ENCODE measurements at places on chromosomes 2 and 18.

DNA sequence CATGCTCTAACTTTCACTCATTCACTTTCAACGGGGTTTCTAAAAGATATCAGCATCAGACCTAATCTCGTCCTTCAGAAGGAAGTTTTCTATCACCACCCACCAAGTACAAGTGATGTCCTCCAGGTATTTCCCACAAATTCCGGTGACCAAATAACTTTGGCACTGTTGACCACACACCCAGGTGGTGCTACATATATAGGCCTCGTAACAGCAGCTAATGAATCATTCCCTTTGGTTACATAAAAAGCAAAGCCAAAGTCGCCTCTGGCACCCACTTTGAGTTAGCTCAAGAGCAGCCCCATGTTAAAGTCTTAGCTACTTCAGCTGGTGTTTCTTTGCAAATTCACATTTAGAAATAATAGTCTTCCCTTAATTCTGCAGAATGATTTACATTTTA is 138.2 kb upstream of the OSR1 start:
- DNase-seq: no peak

DNA sequence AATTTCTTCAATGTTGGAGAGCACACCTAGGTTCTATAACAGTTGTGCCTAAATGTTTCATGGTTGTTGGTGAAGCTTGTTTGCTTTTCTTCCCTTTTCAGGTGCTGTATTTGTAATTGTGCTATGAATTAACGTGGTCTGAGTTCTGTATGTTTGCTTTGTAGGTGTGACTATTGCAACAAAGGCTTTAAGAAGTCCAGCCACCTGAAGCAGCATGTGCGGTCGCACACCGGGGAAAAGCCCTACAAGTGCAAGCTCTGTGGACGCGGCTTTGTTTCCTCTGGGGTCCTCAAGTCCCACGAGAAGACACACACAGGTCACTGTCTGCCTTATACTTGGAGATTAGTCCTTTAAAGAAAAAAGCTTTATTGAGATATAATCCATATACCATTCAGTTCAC is 91.2 kb downstream of the ZNF236 start:
- no peak for DNase-seq

DNA sequence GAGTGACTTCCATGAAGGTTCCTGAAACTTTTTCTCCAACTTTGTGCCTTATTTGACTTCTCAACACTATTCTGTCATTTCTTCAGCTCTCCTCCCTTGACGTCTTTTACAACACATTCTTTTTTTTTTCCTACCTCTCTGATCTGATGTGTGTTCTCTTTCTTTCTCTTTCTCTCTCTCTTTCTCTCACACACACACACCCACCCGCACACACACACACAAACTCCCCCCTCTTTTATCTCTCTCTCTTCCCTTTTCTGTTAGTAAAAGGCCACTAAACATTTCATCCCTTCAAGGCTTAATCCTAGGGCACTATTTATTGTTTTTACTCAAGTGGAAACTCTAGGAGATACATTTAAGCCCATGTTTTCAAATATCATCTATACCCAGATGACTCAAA is 107.8 kb upstream of the CNTNAP5 start:
- no peak for DNase-seq

- DNase-seq: no peak
These were observed 31.7 kb upstream of the ASAP2 start for GRCh38 chr2:9174771-9175437.

DNA sequence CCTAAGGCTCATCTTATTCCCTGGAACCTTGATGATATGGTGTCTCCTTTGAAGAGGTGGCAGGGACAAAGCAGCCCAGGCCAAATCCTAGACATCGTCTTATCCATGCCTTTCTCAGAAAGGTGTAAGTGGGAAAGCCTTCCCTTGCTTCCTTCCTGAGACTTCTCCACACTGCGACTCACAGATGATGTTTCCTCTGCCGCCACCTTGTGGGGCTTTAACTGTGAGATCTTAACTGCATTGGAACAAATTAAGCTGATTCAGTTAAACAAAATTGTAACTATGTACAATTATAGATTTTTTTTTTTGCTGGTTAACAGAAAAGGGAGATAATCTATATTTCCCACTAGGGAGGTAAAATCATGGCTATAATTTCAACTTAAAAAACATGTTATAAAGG is 10.0 kb upstream of the GCA start:
- no peak for DNase-seq

- DNase-seq: no peak
These were observed 1390.4 kb downstream of the SUCLG1 start for GRCh38 chr2:83068714-83069113.

GRCh38 chr2:26469092-26469710 is 8.7 kb downstream of the OTOF start:
- peak; percentile 75 for DNase-seq

DNA sequence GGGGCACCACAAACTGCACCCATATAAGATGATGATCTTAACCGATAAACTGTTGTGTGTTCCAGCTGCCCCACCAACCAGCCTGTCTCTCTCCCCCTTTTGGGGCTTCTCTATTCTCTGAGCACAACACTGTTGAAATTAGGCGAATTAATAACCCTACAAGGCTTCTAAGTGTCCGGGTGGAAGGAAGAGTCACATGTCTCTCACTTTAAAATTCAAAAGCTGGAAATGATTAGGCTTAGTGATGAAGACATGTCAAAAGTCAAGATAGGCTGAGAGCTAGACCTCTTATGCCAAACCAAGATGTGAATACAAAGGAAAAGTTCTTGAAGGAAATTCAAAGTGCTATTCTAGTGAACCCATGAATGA is 782.1 kb downstream of the MBD2 start:
- DNase-seq: no peak

DNA sequence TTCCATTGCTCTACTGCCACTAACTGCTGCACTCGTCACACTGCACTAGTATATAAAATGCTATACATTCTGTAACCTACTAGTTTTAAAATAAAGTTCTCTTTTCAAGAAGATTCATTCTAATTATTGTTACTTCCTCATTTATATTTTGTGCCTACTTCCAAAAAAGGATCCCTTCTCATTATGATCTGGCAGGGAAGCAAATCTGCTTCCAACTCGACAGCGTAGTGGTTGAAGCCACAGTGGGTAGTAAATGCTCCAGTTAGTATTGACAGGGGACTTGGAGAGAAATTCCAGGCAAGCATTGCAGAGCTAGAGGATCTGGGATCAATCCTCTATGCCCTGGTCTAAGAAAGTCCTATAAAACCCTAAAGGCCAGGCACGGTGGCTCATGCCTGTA is 53.3 kb upstream of the AP1S3 start:
- DNase-seq: no peak

GRCh38 chr2:203706403-203706802 is at the start of gene CD28:
TSS of gene CD28 (plus strand) at chr2:203706639. CDS start at chr2:203706697, 58 bp downstream.
- DNase-seq: no peak
